ENCODE measurements at places on chromosomes 3 and 15.

- no peak for DNase-seq
Observed at GRCh38 chr3:170641510-170642236, 55.8 kb upstream of the SLC7A14 start.

DNA sequence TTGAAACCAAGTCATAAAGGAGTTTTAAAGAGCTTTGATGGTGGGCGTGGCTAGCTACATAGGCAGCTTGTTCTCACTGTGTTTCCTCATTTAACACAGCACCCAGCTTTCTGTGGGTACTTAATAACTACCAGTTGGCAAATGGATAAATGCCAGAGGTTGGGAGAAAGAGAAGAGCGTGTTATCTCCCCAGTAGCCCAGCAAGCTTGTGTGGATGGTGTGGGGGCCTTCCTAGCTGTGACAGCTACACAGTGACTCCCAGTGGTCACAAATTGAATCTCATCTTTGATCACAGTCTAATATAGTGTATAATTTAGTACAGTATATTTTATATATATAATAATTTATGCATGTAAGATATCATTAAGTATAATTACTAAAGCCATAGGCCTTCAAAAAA is 984.1 kb downstream of the EPHA3 start:
- DNase-seq = peak; percentile 2

- no peak for DNase-seq
Observed at GRCh38 chr3:188209034-188209433, 55.1 kb downstream of the LPP start.

DNA sequence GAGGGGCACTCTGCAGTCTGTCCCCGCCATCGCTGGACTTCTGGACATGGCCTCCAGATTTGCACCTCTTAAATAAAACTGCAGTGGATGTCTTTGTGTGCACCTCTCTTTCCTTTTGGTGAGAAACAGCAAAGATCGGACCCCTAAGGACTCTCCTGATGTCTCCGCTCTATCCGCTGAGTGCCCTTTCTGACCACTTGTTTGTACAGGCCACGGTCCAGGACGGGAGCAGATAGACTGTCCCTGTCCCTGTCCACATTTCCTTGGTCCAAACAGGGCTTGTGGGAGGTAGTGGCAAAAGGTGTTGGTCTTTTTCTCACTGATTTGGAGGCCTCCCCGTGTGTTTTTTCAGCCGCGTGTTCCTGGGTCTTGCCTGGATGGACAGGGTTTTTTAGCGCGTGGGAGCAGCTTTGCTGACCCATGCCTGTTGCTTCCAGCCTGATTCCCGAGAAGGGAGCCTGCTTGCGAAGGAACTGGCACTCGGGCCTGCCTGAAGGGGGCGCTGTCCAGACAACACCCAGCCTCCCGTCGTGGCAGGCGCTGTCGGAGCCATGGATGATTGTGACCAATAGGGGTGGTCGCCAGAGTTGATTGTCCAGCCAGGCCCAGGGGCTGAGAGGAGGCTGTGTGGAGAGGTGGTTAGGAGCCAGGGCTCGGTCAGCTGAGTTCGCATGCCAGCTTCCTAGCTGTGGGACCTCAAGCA is 13.2 kb upstream of the STAB1 start:
- DNase-seq = no peak

GRCh38 chr3:19485267-19485666 is 337.0 kb downstream of the KCNH8 start:
- DNase-seq = no peak

All from large intestine (tissue), 12 donors.